ENCODE measurements at places on chromosomes 1 and 21. TPM values are rescaled to one million over a fixed set of nuclear protein-coding genes. Genes with fewer than 3 reads are reported as not detected.

AK5 gene
- total RNA-seq = 0.44 TPM

- H3K36me3 ChIP-seq = no peaks in the 10 kb centered on the region
- H3K27ac ChIP-seq = no peak overlapping the region
- H3K4me3 ChIP-seq = no peak overlapping the region
- DNase-seq = no peak
Measured at GRCh38 chr1:8075511-8076051, 49.5 kb upstream of the ERRFI1 start.

SPATA1 gene
- 1.3 TPM for total RNA-seq

- DNase-seq = no peak
- peaks cover 20% of the 10 kb centered on the region for H3K4me1 ChIP-seq
- no peak overlapping the region for H3K27ac ChIP-seq
- no peaks in the 10 kb centered on the region for H3K27me3 ChIP-seq
Measured at GRCh38 chr1:185257950-185258208, 59.2 kb downstream of the IVNS1ABP start.

USP24 gene
- total RNA-seq = 48.1 TPM

OR2L5 gene
- total RNA-seq = not detected

RCAN1 gene
- total RNA-seq = 389 TPM

GRCh38 chr1:4587721-4588120 lies 66.7 kb upstream of the AJAP1 start:
- no peak for DNase-seq
- no peaks in the 10 kb centered on the region for H3K36me3 ChIP-seq
- H3K27me3 ChIP-seq = peaks cover 5% of the 10 kb centered on the region
- peaks cover 19% of the 10 kb centered on the region for H3K4me1 ChIP-seq

GRCh38 chr1:20185834-20186782 lies at the start of the genes PLA2G2C and UBXN10:
PLA2G2C (minus strand) TSS chr1:20186518; CDS start chr1:20177363, 9,155 bp downstream.
UBXN10 (plus strand) TSS chr1:20186096; CDS start chr1:20190562, 4,466 bp downstream.
- peak; percentile 53 for DNase-seq
- peaks cover 29% of the 10 kb centered on the region for H3K4me1 ChIP-seq
- H3K36me3 ChIP-seq = no peaks in the 10 kb centered on the region

DNA sequence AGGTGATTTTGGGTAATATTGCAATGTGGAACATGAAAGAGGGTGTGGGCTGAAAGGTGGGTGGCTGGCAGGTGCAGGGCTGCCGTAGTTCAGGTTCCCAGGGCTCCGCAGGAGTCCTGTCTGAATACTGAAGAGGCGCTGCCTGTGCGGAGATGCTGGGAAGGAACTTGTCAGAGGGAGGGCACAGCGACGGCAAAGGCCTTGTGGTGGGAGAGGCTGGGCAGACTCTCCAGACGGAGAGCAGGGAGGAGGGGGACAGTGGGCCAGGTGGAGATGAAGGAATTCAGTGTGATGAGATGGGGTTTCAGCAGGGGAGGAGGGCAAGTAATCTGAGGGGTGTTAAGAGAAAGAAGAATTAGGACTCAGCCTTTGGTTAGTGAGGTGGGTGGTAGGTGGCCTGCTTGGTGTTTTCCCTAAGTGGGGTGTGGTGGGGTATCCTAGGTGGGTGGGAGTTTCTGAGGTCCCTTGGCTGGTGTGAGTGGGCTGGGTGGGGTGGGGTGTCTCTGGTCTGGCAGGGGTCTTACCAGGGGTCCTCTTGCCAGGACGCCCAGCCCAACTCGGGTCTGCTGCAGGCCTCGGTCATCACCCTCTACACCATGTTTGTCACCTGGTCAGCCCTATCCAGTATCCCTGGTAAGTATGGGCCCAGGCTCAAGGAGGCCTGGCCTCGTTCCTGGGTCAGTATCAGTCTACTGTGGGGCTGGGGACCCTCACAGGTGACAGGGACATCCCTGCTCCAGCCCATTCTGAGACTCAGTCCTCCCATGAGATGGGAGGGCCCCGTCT lies 15.6 kb downstream of the SERINC2 start:
- DNase-seq = no peak
- H3K36me3 ChIP-seq = no peaks in the 10 kb centered on the region
- no peaks in the 10 kb centered on the region for H3K4me1 ChIP-seq
- no peak overlapping the region for H3K4me3 ChIP-seq

MRPS21 gene
- 80.0 TPM for total RNA-seq

GRCh38 chr1:57067863-57068262 lies 102.0 kb upstream of the C8B start:
- no peak overlapping the region for H3K27ac ChIP-seq
- H3K4me3 ChIP-seq = no peak overlapping the region
- no peaks in the 10 kb centered on the region for H3K4me1 ChIP-seq
- H3K36me3 ChIP-seq = no peaks in the 10 kb centered on the region
- DNase-seq = peak; percentile 17
- H3K27me3 ChIP-seq = no peaks in the 10 kb centered on the region

DNA sequence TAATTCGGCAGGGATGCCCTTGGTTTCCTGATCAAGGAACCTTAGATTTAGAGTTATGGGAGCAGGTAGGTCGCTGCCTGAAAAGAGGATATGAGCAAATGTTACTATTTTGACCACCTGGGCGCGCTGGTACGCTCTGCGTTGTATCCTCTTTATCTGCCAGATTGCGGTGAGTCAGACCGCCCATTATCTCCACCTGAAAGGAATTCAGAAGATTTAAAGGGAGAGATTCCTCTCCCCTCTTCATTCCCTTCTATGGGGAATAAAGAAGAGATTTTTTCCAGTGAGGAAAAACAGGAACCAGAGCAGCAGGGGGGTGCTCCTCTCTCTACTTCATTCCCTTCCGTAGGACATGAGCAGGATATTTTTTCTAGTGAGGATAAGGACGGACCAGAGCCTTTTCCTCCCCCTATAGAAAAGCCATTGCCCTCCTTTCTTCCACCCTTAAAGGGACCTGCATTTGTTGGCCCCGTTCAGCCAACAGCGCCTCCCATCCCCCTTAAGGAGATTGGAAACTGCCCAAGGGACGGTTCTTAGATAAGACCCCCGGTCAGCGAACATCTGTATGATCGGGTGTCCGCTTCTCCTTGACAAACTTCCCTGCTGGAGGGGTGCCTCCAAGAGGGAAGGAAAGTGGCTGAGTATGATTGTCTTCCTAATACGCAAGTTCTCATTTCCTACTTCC lies 34.1 kb downstream of the CLCA1 start:
- H3K27me3 ChIP-seq = no peaks in the 10 kb centered on the region
- DNase-seq = no peak
- peak overlapping the region; percentile 23 for H3K4me3 ChIP-seq
- no peaks in the 10 kb centered on the region for H3K4me1 ChIP-seq
- H3K36me3 ChIP-seq = no peaks in the 10 kb centered on the region

PADI2 gene
- total RNA-seq = 0.27 TPM

- no peak overlapping the region for H3K27ac ChIP-seq
- H3K27me3 ChIP-seq = no peaks in the 10 kb centered on the region
- H3K36me3 ChIP-seq = peaks cover 17% of the 10 kb centered on the region
- no peak for DNase-seq
Measured at GRCh38 chr1:116397728-116398127, 24.7 kb downstream of the ATP1A1 start.

GRCh38 chr1:30321246-30321910 lies 402.0 kb downstream of the MATN1 start:
- no peak for DNase-seq
- H3K27ac ChIP-seq = no peak overlapping the region
- no peaks in the 10 kb centered on the region for H3K36me3 ChIP-seq
- no peak overlapping the region for H3K4me3 ChIP-seq
- H3K27me3 ChIP-seq = peaks cover 51% of the 10 kb centered on the region

RYR2 gene
- total RNA-seq = 1,196 TPM

DNA sequence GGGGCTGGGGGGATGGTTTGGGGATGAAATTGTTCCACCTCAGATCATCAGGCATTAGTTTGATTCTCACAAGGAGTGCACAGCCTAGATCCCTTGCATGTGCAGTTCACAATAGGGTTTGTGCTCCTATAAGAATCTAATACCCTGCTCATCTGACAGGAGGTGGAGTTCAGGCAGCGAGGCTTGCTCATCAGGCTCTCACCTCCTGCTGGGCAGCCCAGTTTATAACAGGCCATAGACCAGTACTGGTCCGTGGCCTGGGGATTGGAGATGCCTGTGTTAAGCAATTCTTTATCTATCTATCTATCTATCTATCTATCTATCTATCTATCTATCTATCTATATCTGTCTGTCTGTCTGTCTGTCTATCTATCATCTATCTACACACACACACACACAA lies 525.3 kb upstream of the DAB1 start:
- H3K4me3 ChIP-seq = no peak overlapping the region
- no peaks in the 10 kb centered on the region for H3K36me3 ChIP-seq
- H3K27me3 ChIP-seq = no peaks in the 10 kb centered on the region
- no peak overlapping the region for H3K27ac ChIP-seq
- H3K4me1 ChIP-seq = no peaks in the 10 kb centered on the region

DNA sequence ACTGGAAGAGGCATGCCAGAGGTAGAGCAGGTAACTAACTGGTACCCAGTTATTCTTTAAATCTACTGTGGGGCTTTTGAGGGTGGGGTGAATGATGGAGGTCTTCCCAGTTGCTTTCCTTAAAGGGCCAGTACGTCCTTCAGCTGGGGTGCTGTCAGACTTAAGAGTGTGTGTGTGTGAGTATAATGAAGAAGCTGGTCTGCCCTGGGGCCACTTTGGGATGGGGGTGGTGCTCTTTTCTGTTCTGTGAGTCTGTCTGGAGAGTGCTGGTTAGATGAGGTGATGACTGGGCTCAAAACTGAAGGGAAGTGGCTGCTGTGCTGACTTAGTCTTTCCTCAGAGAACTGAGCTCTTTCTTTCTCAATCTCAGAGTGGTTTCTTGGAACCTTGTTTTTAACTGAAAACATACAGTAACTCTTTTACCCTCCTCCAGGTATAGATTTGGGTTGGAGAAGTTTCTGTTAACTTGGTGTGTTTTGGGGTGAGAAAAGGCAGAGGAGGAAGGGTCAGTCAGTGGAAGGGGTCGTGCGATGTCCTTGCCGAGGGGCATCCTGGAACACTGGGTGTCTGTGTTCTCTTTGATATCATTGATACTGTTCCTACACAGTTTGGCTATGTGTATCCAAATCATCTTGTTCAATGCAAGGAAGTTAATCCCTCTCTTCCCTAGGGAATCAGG lies 746 bp downstream of the MACF1 start:
- DNase-seq = peak; percentile 55
- H3K36me3 ChIP-seq = no peaks in the 10 kb centered on the region
- peaks cover 26% of the 10 kb centered on the region for H3K4me1 ChIP-seq
- H3K4me3 ChIP-seq = peak overlapping the region; percentile 59
- H3K27me3 ChIP-seq = no peaks in the 10 kb centered on the region
- H3K27ac ChIP-seq = peak overlapping the region; percentile 80

Data from heart right ventricle (tissue), 16 donors.